Non-pigmented ciliary epithelial cell (primary cell): ENCODE measurements at places on chromosomes 4 and X.

DNA sequence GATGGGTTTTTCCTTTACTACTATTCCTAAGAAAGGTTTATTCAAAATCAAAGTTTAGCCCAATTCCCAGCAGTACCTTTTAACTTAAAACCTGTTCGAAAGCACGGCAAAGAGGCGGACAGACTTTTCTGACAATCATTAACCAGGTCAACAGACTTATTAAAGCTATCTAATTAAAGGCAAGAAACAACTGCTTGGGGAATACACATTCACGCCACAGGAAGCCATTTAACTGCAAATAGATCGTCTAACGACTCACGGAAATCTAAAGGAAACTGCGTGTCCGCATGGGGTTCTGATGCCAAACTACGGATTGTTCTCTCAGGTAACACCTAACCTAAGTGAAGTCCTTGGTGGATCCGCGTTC lies 663 bp upstream of the USP53 start:
- DNase-seq, result no peak

GRCh38 chrX:68930542-68931317 lies 101.9 kb downstream of the EFNB1 start:
- DNase-seq, result no peak

DNA sequence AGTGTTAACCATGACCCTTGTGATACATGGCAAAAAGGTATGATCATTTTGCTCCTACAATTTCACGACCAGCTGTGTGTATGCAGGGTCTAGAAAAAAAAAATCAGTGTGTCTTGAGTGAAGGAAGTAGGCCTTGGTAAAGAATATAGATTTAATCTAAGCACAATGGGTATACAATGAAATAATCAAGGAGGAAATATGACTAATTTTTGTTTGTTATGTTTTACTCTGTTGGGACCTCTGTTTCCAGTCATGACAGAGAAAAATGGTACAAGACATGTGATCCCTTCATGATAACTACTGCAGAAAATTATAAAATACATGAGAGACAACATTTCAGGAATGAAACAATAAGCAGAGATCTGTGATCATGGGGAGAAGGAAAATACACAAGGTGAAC lies 835.5 kb downstream of the PDHA2 start:
- DNase-seq, result no peak

- DNase-seq, result no peak
These were observed 114.8 kb upstream of the ADRA2C start for GRCh38 chr4:3651267-3651845.

- DNase-seq, result no peak
These were observed 622.4 kb downstream of the BCOR start for GRCh38 chrX:39475372-39475771.

DNA sequence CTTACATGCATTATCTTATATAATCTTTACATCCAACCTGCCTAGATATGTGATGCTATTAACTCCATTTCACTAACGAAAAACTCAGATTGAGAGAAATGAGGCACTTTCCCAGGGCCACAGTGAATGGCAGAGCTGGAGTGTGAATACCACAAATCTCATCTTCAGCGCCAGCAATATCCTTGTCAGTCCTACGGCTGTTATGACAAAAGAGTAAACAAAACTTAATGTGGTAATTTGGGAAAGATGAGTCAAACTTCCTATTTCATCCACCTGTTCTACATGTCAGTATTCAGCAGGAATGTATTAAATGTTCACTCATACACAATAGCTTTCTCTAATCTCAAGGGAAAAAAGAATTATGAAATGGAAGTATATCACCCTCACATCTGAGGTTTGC lies 56.9 kb downstream of the FAT1 start:
- DNase-seq, result no peak

- no peak for DNase-seq
These were observed 93.2 kb downstream of the SORBS2 start for GRCh38 chr4:185718578-185719499.

GRCh38 chr4:178448372-178449035 lies 1006.3 kb upstream of the AGA start:
- DNase-seq, result no peak
